ENCODE measurements at places on chromosomes 6 and 20.

- no peak for DNase-seq
Measured at GRCh38 chr6:149844480-149844879, 19.7 kb downstream of the LRP11 start.

DNA sequence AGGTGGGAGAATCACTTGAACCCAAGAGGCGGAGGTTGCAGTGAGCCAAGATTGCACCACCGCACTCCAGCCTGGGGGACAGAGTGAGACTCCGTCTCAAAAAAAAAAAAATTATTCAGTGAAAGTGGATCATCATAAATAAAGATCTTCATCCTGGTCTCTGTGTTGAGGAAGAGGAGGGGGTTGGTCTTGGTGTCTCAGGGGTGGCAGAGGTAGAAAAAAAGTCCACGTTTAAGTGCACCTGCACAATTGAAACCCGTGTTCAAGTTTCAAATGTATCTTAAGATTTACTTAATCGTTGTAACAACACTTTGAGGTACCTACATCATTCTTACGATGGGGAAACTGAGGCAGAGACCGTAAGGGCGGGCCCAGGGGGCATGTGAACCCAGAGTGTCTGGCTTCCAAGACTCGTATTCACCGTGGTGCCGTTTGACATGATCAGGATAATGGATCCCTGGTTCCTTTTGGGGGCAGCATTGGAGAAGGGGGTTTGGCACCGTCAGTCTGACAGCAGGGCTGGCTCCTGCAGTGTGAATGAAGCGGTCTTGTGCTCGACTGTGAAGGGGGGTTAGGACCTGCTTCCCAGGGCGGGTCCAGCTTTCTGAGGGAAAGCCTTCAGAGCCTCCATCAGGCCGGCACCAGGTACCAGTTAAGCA is 32.9 kb upstream of the ID1 start:
- DNase-seq = no peak

GRCh38 chr20:2451422-2451821 is 19.2 kb downstream of the SNRPB start:
- DNase-seq = no peak

DNA sequence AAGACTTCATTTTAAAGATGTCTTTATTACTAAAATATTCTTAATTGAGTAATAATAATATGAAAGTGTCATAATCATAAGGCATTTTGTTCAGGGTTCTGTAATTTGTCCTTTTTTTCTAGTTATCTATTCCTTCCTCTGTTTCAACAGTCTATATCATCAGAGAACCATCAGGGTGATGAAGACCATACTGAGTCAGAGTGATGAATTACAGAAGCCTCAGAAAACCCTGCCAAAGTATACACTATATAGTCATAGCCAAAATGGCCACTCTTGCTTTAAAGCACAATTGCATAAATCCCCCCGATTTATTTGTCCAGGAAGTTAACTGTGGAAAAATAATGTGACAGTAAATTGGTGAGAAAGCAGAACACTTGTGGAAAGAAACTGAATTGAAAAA is 735.0 kb downstream of the EPHA7 start:
- DNase-seq = no peak

GRCh38 chr6:54993948-54994347 is 147.4 kb downstream of the FAM83B start:
- DNase-seq = no peak

DNA sequence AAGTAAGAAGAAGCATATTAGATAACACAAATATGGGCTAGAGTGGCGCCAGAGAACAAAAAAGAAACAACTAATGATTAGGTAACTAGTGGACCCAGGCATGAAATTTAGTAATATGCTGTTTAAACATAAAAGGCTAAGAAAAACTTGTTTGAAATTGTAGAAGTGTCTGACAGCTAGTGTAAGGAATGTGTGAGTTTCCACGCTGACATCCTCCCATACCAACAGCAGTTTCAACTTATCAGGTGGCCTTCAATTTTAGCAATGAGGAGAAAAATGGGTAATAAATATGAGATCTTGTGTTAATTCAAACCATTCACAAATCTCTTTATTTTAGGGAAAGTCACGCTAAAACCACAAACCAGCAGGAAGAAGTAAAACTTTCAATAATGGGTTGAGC is 440.2 kb upstream of the FLRT3 start:
- DNase-seq = no peak

GRCh38 chr6:170160628-170161611 is 130.0 kb downstream of the DLL1 start:
- DNase-seq = no peak

GRCh38 chr6:6654599-6655575 is 66.4 kb downstream of the LY86 start:
- peak; percentile 53 for DNase-seq

DNA sequence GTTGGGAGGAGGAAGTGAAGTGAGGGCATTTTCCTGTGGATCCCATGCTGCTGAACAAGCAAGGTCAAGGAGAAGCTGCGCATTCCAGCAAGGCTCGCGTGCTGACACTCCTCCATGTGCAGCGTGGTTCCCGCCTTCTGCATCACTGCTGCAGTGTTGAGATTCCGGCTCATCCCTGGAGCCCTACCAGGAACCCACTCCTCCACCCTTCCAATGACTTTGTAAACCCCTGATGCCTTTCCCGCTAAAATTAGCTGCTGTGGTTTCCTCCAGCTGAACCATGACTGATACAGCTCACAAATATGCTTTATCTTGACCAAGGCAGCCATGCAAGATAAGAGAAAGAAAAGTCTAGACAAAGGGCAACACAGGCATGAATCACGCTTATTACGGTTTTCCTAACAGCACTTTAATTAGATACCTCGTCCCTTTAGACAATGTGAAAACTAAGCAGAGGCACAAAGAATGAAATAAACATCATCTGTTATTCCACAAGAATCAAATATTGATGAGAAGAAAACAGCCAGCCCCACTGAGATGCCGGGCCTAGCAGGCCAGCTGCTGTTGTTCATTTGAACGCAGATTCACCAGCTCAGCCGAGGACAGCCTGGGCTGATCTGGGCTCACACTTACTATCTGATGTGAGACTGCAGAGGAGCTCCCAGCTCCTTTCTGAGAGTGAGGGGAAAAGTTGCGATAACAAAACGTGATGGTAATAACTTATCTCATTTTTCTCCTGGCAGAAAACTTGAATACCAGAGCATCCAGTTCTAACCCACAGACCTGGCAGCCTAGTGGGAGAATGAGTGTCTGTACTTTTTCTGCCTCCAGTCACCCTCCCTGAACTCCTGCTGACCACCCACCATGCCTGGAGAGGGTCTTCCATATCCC is 14.2 kb upstream of the BNIP5 start:
- no peak for DNase-seq

GRCh38 chr6:108166664-108167448 is 1.0 kb downstream of the NR2E1 start:
- DNase-seq = no peak

DNA sequence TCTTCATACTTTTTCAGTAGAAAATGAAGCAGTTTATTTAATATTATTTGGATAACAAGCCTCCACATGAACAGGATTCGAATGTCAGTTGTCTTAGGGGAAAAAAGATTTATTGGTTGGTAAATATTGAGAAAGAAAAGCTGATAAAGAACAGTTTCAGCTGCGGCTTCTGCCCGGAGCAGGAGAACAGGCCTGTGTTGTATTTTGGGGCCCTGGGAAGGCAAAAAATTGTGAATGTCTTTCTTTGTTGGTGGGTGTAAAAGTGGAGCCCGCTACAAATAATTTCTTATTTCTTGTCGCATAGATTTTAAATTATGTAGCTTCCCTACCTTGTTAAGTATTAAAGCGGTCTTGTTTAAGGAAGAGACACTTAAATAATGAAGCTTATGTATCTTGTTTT is 90.5 kb upstream of the PAX1 start:
- no peak for DNase-seq

DNA sequence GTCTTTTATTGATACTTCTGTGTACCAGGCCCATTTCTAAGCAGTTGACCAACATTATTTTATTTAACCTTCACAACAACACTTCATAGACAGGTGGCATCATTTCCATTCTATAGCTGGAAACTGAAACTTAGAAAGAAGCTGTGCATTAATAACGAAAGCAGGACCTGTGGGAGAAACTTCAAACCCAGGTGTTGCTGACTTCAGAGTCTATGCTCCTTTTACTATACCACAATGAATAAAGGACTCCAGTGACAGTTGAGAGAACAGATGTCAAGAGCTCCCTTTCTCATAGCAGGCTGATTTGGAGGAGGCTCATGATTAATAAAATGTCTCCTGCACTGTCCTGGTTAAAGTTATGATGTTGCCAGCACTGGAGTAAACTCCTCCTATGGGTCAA is 56.6 kb upstream of the POU3F2 start:
- DNase-seq = no peak

GRCh38 chr6:56677559-56677958 is 34.9 kb upstream of the DST start:
- DNase-seq = no peak

GRCh38 chr6:34570066-34570833 is 14.1 kb upstream of the SPDEF start:
- DNase-seq = no peak

GRCh38 chr6:28115799-28116198 is 8.6 kb upstream of the ZSCAN16 start:
- DNase-seq = no peak

DNA sequence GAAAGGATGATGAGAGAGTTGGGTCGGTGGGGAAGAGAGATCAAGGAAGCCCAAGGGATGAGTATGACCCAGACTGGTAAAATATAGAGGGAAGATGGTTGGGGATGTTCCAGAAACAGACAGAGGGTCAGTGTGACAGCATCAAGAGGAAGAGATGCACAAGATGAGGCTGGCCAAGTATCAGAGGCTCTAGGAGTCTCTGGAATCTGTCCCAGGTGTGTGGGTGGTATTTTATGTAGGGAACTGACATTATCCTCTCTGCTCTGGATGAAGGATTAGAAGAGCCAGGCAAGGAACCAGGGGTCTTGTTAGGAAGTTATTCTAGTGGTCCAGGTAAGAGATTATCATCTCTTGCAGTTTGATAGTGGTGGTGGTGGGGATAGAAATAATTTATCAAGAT is 3.6 kb downstream of the PAK5 start:
- no peak for DNase-seq

GRCh38 chr6:47335466-47335865 is 25.8 kb upstream of the TNFRSF21 start:
- DNase-seq = no peak

- DNase-seq = no peak
Measured at GRCh38 chr6:167030222-167031072, 31.2 kb downstream of the CEP43 start.

DNA sequence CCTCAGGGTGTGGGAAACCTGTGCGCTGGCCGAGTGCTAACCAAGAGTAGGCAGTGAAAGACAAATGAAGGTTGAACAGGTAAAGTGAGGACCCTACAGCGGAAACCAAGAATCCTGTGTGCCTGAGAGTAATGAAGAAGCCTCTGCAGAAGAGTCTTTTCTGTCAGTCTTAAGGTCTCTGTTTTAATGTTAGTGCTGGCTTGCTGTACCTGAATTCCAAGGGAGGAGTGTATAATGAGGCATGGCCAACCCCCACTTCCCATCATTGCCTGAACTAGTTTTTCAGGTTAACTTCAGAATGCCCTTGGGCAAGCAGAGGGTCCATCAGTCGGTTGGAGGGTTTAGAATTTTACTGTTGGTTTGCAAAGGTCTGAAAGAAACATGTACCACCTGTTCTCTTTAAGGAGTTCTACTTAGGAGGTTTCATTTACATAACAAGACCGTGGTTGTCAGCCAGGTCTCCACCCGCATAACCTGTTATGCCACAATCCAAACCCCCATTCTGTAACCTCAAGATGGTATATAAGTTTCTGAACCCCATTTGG is 589 bp upstream of the PDCD2 start:
- DNase-seq = no peak

DNA sequence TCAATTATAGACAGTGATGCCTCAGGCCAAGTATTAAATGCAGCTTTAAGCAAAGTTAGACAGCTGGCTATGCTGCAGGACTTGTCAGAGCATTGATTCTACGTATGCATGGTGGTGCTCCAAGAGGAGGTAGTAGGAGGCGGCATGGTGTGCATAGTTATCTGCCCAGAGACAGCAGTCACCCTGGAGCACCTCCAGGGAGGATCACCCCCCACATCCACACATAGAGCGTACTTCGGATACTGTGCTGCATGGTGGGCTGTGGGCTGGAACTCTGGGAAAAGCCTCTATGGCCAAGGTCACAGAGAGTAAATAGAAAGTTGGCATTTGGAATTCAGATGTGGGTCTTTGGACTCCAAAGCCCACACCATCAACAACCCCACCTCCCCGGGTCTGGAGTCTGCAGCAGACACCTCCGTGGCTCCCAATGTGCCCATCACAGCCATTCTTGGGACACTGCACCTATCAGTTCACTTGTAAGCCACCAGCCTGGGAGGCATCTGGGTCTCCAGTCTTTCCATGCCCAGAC is 64.5 kb upstream of the STX16 start:
- no peak for DNase-seq
